ENCODE measurements at places on chromosomes 16 and 17.
A peak's percentile ranks its signal among the peaks of the same experiment; 100 is the strongest.

GRCh38 chr16:79286646-79287423, 313.7 kb downstream of the MAF start:
- H3K4me1 ChIP-seq, result peaks cover 46% of the 10 kb centered on the region
- peak overlapping the region; percentile 20 for H3K4me3 ChIP-seq
- H3K27me3 ChIP-seq, result peaks cover 11% of the 10 kb centered on the region
- peak; percentile 33 for DNase-seq

DNA sequence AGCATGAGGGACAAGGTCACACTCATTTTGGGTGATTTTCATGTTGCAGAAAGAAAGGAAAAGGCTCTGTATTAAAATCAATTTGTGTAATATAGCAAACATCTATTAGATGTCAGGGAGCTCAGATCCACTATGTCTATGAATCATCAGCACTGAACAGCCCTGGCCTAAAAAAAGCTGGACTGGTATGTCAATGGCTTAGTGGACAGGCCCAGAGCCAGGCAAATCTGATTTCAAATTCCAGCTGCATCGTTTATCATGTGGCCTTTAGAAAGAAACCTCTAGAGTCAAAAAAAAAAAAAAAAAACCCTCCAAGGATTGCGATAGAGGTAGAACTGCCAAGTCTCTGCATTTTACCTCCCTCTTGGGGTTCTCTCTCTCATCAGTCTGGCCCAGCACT, 5.4 kb downstream of the GAS7 start:
- H3K27me3 ChIP-seq, result peaks cover 28% of the 10 kb centered on the region
- no peak overlapping the region for H3K27ac ChIP-seq
- DNase-seq, result no peak
- H3K4me1 ChIP-seq, result peaks cover 2% of the 10 kb centered on the region
- no peak overlapping the region for H3K4me3 ChIP-seq

DNA sequence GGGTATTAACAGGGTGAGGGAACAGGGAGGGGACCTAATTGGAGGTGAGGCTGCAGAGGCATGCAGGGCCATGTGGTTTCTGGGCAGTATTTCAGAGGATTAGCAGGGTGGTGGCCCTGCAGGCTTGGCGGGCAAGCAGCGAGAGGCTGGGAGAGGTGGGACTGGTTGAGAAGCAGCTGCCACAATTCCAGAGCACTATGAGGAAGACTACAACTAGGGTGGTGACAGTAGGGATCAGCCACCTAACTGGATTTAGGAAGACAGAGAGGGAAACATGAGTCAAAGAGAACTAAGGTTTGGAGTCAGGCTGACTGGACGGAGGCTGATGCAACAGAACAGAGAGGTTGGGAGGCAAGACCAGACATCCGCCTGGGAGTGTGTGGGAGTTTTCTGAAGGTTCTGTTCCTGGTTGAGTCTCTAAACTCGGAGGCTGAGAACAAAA, 12.3 kb downstream of the ALOXE3 start:
- no peaks in the 10 kb centered on the region for H3K36me3 ChIP-seq
- no peak overlapping the region for H3K4me3 ChIP-seq
- no peak overlapping the region for H3K27ac ChIP-seq
- no peak for DNase-seq

GRCh38 chr16:62903961-62904502, 867.8 kb upstream of the CDH8 start:
- H3K27ac ChIP-seq, result no peak overlapping the region
- DNase-seq, result no peak
- H3K4me1 ChIP-seq, result no peaks in the 10 kb centered on the region
- H3K36me3 ChIP-seq, result no peaks in the 10 kb centered on the region
- H3K27me3 ChIP-seq, result no peaks in the 10 kb centered on the region
- H3K4me3 ChIP-seq, result no peak overlapping the region

GRCh38 chr16:6189216-6189615, 1091.6 kb upstream of the EEF2KMT start:
- H3K4me3 ChIP-seq, result no peak overlapping the region
- H3K4me1 ChIP-seq, result no peaks in the 10 kb centered on the region
- no peaks in the 10 kb centered on the region for H3K27me3 ChIP-seq
- no peaks in the 10 kb centered on the region for H3K36me3 ChIP-seq
- no peak overlapping the region for H3K27ac ChIP-seq

All from activated CD8-positive, alpha-beta T cell treated with anti-CD3 and anti-CD28 coated beads, Interleukin-2, amount 10 ng/mL, durations not matched to agents 7 days and 5 days (primary cell).